GM12891 (cell line): ENCODE measurements at places on chromosomes 5 and 9.

GRCh38 chr5:117621921-117622320, 1047.3 kb upstream of the SEMA6A start:
- no peak for DNase-seq

GRCh38 chr9:17319864-17320263, 185.0 kb downstream of the CNTLN start:
- no peak for DNase-seq

GRCh38 chr9:99300603-99301002, 78.5 kb downstream of the SEC61B start:
- DNase-seq, result no peak

DNA sequence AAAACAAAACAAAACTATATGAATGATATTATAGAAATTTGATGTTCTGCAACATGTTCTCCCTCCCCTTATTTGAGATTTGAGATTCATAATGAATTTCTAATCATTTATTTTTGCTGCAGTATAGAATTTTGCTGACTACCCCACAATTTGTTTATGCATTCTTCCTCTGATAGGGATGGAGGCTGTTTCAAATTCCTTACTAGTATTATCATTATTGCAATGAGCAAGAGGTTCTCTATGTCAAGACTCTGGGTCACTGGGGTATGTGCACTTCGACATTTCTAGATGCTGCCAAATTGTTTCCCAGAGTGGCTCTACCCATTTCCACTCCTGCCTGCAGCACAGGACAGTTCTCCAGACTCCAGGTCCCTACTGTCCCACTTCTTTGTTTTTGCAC, 54.9 kb upstream of the DAB2IP start:
- no peak for DNase-seq

- no peak for DNase-seq
Observed at GRCh38 chr5:15004506-15004905, 132.9 kb upstream of the ANKH start.
